ENCODE measurements at places on chromosomes 7 and 10. TPM values are rescaled to one million over a fixed set of nuclear protein-coding genes. Genes with fewer than 3 reads are reported as not detected.

DNA sequence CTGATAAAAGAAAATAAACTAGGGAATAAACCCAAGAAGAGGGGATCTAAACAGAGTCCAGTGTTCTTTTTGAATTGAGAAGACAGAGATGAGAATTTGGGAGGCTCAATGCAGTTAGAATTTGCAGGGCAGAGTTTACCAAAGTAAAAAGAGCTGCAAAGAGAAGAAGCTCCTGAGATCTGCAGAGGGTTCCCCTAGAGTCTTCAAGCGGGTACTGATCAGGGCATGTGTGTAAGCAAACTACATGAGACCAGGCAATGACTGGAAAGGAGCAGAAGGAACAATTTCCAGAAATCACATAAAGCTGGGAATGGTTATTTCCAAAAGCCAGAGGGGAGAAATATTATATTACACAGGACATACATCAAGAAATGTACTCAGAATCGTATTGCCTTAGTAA, 58.1 kb upstream of the TES start:
- no peak for ATAC-seq

DNA sequence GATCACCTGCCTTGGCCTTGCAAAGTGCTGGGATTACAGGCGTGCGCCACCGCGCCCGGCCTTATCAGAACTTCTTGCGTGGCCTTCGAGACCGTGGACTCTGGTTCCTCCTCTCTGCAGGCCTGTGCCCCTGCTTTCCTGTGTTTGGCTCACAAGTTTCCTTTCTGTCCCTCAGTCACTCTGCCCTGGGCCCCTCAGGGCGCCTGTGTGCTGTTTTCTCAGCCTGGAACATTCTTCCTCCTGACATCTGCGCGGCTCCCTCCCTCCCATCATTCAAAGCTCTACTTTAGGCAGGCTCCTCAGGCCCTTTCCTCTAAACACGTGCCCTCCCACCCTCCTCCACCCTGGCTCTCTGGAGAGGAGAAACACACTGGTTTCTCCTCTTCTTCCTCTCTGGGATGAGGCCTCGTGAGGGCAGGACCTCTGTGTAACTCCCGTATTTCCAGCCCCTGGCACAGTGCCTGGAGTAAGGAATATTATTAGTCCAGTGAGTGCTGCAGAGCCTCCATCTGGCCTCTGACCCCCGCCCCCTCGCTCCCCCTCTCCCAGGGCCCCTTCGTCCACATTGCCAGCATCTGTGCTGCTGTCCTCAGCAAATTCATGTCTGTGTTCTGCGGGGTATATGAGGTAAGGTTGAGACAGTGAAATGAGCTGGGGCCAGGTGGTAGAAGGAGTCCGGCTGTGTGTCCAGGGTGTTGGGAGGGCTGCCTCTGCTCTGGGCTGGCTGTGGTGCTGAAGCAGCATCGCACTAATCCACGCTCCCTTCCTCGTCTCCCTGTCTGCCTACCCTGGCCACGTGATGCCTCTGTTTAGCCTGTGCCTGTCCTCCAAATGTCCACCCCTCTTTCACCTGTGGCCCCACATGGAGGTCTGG, 7.1 kb downstream of the CLCN1 start:
- ATAC-seq, result no peak

DNA sequence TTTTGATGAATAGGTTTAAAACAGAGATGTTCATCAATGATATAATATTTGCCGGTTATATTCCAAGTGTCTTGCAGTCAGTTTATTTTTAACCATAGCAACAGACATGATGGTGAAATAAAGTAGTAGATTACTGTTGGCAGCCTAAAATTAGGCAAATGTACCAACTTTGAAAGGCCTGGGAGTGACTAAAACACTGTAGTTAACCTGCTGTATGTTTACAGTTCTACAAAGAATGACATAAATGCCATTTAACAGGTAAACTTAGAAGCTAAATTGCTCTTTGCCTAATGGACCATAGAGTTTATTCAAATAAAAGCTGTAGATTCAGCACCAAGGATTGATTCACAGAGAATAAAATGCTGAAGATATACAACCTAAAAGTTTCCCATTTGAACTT, 64.1 kb downstream of the PHTF2 start:
- no peak for ATAC-seq

OPN4 gene
- not detected for total RNA-seq
